Activated T-helper 9 cell treated with anti-CD3 and anti-CD28 coated beads, Interleukin-2, amount 50 U/mL, for 16 hours (primary cell): ENCODE measurements at places on chromosomes 11 and 22.

GRCh38 chr11:10693509-10694081 lies at the start of gene IRAG1:
IRAG1 (minus strand) TSS chr11:10693755; CDS start chr11:10693602, 153 bp downstream.
- DNase-seq = no peak

GRCh38 chr11:67606093-67606491 lies 644 bp upstream of the NDUFV1 start:
- no peak for DNase-seq

GRCh38 chr22:42645938-42646568 lies 3.1 kb downstream of the CYB5R3 start:
- no peak for DNase-seq

- no peak for DNase-seq
Observed at GRCh38 chr11:12042215-12042676, 33.8 kb upstream of the DKK3 start.

GRCh38 chr11:68532727-68533369 lies 72.3 kb downstream of the PPP6R3 start:
- DNase-seq = no peak

GRCh38 chr11:117868088-117868487 lies 8.4 kb downstream of the FXYD6 start:
- DNase-seq = no peak

GRCh38 chr11:86181379-86181778 lies 63.2 kb upstream of the EED start:
- no peak for DNase-seq

- DNase-seq = peak; percentile 38
Observed at GRCh38 chr22:20509344-20510047, 2.1 kb downstream of the MED15 start.

GRCh38 chr11:116420770-116421528 lies 351.8 kb downstream of the BUD13 start:
- DNase-seq = no peak

DNA sequence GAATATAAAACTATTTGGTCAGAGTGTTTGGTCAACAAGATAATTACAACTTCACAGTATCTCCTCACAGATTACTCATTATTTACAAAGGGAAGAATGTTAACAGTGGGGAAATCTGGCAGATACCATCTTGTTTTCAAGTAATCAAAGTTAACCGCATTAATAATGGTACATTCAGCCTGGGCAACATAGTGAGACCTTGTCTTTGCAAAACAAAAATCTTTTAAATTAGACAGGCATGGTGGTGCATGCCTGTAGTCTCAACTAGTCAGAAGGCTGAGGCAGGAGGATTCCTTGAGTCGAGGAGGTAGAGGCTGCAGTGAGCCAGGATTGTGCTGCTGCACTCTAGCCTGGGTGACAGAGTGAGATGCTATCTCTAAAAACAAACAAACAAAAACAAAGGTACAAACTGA lies 78.5 kb downstream of the ACER3 start:
- no peak for DNase-seq

- no peak for DNase-seq
Observed at GRCh38 chr22:49422701-49423100, 405.0 kb downstream of the BRD1 start.

DNA sequence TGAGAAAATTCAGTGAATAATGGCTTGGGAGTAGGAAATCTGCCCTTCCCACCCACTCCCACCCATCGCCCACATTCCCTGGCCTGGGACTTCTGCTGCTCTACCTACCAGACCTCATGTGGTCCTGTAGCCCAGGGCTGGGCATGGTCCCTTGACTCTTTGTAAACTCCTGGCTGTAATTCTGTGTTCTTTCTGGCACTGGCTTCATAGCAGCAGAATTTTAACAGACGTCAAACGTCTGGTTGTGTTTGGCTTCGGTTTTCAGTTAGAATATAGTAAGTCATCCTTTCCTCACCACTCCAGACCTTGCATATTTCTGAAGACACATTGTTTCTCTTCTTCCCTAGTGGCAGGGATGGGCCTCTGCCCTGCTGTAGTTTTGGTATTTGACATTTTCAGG lies 210.6 kb downstream of the CSNK2A3 start:
- DNase-seq = no peak

DNA sequence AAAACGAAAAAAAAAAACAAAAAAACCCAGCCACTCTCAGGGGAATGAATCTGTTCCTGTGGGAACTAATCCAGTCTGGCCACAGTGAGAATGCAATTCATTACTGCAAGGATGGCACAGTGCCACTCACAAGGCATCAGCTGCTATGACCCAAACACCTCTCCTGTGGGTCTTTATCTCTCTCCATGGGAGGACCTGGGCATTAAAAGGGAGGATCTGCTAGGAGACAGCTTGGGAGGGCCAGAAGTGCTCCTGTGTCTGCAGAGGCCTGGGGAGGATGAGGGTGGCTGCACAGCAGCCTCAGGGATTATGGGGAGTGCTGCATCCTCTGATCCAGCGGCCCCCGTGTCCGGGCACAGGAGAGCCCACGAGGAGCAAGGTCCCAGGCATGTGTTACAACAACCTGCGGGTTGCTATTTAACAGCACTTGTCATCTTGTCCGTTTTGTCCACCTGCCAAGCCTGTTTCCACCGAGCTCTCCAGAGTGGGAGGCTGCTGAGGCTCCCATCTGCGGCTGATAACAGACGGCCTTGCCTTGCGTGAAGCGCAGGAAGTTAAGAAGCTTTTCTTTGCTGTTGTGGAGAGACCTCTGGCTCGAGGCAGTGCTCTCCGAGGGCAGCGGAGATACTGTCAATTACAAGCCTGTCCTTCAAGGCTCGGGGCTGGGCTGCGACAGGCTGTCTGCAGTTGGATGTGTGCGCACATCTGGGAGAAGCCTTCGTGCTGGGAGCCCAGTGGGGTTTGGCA lies 97.7 kb downstream of the NXPE2 start:
- no peak for DNase-seq

GRCh38 chr11:82718821-82719220 lies 14.8 kb downstream of the FAM181B start:
- DNase-seq = no peak

DNA sequence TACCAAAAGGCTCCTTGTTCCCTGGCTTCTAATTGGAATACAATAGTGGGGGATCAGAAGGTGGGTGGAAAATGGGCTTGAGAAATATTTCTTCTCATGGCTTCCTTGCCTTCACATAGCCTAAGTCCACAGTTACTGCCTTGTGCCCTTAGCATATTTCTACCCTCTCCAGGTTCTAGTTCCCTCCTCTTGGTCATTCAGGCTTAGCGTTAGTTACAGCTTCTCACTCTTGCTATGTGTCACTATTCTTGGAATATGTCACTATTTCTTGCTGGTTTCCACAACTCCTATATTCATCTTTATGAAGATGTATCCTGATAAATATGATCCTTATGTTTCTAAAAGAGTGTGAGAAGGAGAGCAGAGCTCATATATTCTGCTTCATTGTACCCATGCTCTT lies 2.5 kb downstream of the OR2D2 start:
- no peak for DNase-seq

GRCh38 chr11:132330515-132330914 lies 960.1 kb downstream of the NTM start:
- no peak for DNase-seq

GRCh38 chr11:99423428-99423983 lies 402.8 kb downstream of the CNTN5 start:
- no peak for DNase-seq

GRCh38 chr22:49900441-49901230 lies 17.6 kb downstream of the ALG12 start:
- no peak for DNase-seq

DNA sequence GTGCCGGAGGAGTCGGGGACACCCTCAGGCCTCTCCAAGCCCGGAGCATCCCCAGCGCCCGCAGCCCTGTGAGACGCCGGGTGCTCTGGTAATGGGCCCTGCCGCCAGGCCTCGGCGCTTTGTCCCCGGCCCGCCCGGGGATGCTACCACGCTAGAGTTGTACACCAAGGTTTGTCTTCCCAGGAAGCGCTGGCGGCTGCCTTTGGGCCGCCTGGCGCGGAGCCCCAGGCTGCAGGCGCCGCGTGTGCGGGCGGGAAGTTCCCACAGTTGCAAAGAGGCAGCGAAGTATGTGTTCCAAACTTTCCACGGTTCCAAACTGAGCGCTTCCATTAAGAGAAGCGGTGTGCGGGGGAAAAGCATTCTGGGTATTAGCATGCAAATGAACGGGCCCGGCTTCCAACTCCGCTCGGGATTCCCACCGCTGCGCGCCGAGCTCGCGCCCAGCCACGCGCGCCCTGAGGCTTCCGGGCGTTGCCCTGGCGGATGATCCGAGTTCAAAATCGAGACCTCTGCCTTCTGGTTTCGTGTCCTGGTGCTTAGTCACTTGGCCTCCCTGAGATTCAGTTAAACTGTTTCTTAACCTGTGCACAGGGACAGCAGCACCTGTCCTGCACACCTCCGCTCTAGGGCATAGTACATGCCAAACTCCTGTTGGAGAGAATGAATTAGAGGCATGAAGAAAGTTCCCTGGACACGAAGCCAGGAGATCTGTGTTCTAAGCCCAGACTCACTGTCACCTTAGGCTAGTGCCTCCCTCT lies 1.3 kb upstream of the PATZ1 start:
- peak; percentile 44 for DNase-seq

DNA sequence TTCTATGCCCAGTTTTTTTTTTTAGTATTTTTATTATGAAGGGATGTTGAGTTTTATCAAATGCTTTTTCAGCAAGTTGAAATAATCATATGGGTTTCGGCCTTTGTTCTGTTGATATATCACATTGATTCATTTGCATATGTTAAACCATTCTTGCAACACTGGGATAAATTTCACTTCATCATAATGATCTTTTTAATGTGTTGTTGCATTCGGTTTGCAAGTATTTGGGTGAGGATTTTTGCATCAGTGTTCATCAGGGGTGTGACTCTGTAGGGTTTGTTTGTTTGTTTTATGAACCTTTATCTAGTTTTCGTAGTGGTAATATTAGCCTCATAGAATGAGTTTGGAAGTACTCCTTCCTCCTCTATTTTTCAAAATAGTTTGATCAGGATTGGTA lies 103.5 kb downstream of the TTC28 start:
- no peak for DNase-seq

- DNase-seq = peak; percentile 2
Observed at GRCh38 chr11:108733479-108734116, 68.7 kb downstream of the DDX10 start.

DNA sequence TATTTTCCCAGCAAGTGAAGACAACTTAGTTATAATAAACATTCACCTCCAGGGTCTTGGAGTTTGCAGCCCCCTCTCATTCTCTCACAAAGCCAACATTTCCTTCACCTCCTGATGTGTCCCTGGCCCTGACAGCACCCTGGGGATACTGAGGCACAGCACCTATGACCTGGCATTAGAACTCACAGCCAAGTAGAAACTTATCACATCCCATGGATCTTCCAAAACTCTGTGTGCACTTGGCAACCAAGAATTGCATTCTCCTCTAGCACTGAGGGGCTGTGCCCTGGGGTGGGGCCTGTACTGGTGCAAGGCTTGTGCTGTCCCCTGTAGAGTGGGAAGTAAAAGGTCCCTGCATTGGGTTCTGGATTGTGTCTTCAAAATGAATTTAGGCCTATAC lies 116.7 kb upstream of the IGLL5 start:
- no peak for DNase-seq

- DNase-seq = no peak
Observed at GRCh38 chr11:66478729-66479393, 1.4 kb upstream of the DPP3 start.
